ENCODE measurements at places on chromosomes 5 and 9. TPM values are rescaled to one million over a fixed set of nuclear protein-coding genes. Genes with fewer than 3 reads are reported as not detected.

Gene CCDC183
- 3.1 TPM for polyA plus RNA-seq

Gene ADGRD2
- polyA plus RNA-seq, result not detected

Gene RFX3
- 0.79 TPM for polyA plus RNA-seq

Gene CDC20B
- not detected for polyA plus RNA-seq

Gene ALDH1A1
- 115 TPM for polyA plus RNA-seq

Gene CEP120
- 4.5 TPM for polyA plus RNA-seq

Gene ZBTB43
- polyA plus RNA-seq, result 2.0 TPM

Gene EQTN
- polyA plus RNA-seq, result not detected

Gene HAPLN1
- polyA plus RNA-seq, result not detected

Gene LIX1
- polyA plus RNA-seq, result not detected
